Heart right ventricle (tissue), 16 donors: ENCODE measurements at places on chromosomes 6 and 20. TPM values are rescaled to one million over a fixed set of nuclear protein-coding genes. Genes with fewer than 3 reads are reported as not detected.

- no peak overlapping the region for H3K27ac ChIP-seq
- peaks cover 25% of the 10 kb centered on the region for H3K27me3 ChIP-seq
- no peaks in the 10 kb centered on the region for H3K4me1 ChIP-seq
- H3K4me3 ChIP-seq, result no peak overlapping the region
- no peaks in the 10 kb centered on the region for H3K36me3 ChIP-seq
These were observed 3.4 kb downstream of the TREM2 start for GRCh38 chr6:41159415-41160082.

DNA sequence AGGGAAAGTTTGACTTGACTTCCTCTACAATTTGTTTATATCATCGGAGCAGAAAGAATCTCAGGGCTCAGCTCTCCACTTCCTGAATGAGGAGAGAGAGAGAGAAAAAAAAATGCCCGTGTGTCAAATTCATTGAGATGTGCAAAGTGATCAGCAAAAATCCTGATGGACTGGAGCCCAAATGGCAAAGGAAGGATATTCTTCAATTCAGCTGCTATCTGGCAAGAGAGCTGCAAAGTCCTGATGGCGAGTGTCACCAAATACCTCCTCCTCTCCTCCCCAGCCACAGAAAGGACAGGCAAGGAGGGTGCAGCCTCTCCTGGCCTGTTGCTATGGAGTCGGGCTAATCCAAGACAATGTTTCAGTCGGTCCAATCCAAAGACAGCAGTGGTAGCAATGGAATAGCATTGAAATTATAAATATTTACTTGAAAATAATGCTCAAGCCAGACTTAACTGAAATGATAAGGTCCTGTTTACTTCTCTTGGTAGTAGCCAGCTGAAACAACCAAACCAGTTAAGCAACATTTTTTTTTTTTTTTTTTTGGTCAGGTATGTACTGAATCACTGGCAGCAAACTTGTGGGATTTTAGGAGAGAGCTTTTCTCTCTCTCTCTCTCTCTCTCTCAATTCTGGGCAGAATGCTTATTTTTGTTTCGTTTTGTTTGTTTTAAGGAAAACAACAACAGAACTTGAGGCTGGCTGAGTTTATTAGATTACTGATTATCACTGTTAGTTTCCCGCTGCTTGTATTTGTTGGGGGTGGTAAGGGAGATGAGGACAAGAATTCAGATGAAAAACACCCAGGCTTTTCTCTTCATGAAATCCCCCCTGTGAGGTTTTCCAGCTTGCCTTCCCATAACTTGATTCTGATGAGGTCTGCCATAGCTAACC, 204.2 kb downstream of the BCAS1 start:
- no peak overlapping the region for H3K4me3 ChIP-seq
- H3K27me3 ChIP-seq, result no peaks in the 10 kb centered on the region
- H3K27ac ChIP-seq, result peak overlapping the region; percentile 62

CEP85L gene
- 5.4 TPM for total RNA-seq

DNA sequence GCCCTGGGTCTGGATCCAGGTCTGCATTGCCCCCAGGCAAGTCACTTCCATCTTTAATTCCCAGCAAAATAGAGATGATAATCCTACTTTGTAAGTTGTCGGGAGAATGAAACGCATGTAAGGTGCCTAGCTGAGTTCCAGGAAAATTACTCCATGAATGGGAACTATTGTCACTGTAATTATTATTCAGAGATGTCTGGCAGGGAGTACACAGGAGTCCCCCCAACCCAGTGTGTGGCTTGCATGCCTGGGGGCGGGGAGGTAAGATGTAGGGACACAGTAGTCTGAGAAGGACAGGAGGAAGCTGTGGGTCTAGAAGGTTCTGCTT, 85.4 kb downstream of the CD40 start:
- H3K27me3 ChIP-seq, result peaks cover 66% of the 10 kb centered on the region
- no peak overlapping the region for H3K27ac ChIP-seq
- no peak for DNase-seq
- H3K4me3 ChIP-seq, result no peak overlapping the region

OLIG3 gene
- total RNA-seq, result not detected

OR12D3 gene
- total RNA-seq, result not detected

GRCh38 chr6:15184441-15184861, 61.4 kb upstream of the JARID2 start:
- H3K27ac ChIP-seq, result no peak overlapping the region
- no peak for DNase-seq
